ENCODE measurements at places on chromosomes 11 and 22.

GRCh38 chr11:44709966-44710365 lies 16.8 kb upstream of the TSPAN18 start:
- DNase-seq: no peak

- no peak for DNase-seq
These were observed 713.9 kb downstream of the BRD1 start for GRCh38 chr22:49113758-49114157.

GRCh38 chr11:76830639-76831327 lies 29.9 kb upstream of the ACER3 start:
- no peak for DNase-seq

DNA sequence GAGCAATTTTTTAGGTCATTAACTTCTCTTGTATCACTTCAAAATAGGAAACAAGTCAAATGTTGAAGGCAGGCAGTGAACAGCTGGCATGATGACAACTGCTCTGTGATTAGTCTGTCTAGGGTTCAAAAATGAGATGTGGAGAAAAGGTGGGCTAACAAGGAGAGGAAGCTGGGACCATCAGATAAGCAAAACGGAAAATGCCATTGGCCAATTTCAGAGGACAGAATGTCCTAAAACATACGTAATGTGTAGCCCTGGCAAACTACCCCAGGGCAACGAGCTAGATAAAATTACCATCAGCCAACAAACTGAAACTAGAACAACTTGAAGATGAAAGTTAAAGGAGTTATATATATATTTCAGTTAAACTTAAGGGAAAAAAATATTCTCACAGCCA lies 93.2 kb downstream of the RELT start:
- no peak for DNase-seq

- no peak for DNase-seq
These were observed 13.1 kb upstream of the CCDC134 start for GRCh38 chr22:41787331-41787730.

GRCh38 chr22:48737461-48738203 lies 1090.0 kb downstream of the BRD1 start:
- DNase-seq: no peak

DNA sequence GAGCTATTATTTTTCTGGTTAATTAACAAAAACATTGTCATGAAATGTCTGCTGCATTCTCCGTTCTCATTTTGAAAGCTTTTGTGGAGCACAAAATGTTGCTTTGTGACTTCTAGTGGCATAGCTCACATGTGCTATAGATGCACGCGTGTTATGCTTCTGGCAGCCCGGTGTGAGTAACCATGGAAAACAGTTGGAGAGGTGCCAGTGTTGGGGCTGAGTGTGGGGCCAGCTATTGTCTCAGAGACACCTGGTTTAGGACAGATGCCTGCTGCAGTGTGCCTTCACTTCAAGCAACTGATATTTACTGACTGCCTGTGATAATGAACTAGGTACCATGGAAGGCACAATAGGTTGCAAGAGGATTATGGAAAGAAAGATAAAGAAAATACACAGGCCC lies 760.6 kb downstream of the NTM start:
- no peak for DNase-seq

- DNase-seq: no peak
These were observed 72.3 kb downstream of the SHANK2 start for GRCh38 chr11:71179877-71180605.

GRCh38 chr22:26169315-26170111 lies at the start of gene SEZ6L:
Gene SEZ6L (plus strand): TSS chr22:26169462. CDS start chr22:26169670, 208 bp downstream.
- no peak for DNase-seq

GRCh38 chr11:10847960-10848860 lies 9.6 kb downstream of the ZBED5 start:
- DNase-seq: no peak

- DNase-seq: no peak
These were observed 39.7 kb upstream of the CALCA start for GRCh38 chr11:15011776-15012345.

- no peak for DNase-seq
These were observed 55.1 kb downstream of the BTG4 start for GRCh38 chr11:111456859-111457730.

DNA sequence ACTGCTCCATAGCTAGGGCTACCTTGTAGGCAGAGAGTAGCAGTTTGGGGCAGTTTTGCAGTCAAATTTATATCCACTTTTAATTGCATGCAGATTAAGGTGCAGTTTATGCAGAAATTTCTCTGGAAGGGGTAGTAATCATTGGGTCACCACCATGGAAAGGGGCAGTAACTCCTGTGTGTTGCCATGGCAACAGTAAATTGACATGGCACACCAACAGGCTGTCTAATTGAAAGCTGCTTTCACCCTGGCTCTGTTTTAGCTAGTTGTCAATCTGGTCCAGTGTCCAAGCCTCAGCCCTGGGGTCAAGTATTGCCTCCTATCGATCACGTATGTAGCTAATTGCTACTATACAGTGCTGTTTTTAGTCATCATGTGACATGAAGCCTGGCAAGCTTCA lies 786.1 kb upstream of the CNTN5 start:
- no peak for DNase-seq

- DNase-seq: no peak
These were observed 607 bp downstream of the CCDC82 start for GRCh38 chr11:96388891-96389719.

DNA sequence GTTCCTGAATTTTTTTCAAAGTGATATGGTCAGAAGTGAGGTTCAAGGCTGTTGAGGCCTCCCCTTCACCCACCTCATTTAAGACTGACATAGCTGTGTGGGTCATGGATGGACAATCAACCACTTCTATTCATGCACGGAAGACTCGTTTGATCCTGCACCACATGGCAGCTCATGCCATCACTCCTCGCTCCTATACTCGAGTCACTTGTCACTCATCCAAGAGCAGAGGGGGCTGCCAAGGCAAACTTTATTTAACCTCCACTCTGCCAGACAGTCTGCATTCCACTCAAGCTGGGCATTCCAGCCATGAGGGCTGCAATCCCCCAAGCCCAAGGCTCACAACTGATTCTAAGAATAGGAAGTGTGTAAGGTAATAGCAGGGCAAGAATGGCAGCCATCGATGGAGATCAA lies 34.1 kb downstream of the SNX19 start:
- no peak for DNase-seq

DNA sequence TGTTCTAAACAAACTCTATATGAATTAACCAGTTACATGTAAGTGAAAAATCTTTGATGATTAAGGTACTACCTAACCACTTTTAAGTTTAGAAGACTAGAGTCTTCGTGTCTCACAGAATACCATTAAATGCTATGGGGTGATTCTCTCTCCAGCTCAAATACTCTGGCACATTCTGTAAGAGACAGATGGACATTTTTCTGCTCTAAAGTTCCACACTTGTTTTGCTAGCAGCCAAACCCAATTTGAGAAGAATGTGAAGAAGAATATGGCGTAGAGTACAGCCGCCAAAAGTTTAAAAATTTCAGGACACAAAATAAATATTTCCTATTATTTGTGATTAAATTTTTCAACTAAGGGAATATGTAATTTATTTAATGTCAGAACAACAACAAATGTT lies 339.1 kb downstream of the GUCY1A2 start:
- no peak for DNase-seq

DNA sequence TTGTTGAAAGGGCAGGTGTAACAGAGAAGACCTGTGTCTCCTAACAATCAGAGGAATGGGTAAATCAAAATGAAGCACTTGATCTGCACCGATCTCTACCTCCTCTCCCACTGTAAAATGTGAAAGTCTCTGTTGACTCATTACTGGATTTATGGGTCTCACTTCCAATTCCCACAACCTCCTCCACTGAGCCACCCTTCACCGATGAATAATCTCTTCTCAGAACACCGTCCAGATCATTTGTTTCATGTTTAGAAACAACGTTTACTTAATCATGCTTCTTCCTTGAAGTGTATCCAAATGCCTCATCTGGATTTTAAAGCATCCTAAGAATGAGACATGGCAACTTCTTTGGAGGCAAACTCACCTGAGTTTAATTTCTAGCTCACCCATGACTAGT lies 643.6 kb downstream of the ETS1 start:
- DNase-seq: peak; percentile 54

DNA sequence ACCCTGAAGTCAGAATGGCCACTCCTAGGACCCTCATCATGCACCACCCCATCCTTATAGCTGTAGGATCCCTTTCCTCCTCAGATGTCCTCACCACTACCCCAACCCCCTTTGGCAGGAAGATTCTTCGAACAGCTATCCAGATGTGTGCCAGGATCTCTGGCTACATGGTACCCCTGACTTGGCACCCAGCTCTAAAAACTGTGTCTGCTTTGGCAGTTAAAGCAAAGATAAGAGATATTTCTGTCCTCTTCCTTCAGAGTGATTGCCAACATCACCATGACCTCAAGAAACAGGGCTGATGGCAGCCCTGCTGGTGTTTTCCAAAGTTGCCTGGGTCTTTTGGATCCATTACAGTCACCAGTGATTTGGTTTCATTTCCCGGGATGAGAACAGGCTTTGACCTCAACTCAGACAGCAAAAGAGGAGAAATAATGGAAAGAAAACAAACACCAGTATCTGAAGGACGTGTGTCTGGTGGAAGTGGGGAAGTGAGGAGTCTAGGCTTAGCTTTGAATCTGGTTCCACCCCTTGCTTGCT lies 4.3 kb upstream of the NRIP3 start:
- DNase-seq: no peak

DNA sequence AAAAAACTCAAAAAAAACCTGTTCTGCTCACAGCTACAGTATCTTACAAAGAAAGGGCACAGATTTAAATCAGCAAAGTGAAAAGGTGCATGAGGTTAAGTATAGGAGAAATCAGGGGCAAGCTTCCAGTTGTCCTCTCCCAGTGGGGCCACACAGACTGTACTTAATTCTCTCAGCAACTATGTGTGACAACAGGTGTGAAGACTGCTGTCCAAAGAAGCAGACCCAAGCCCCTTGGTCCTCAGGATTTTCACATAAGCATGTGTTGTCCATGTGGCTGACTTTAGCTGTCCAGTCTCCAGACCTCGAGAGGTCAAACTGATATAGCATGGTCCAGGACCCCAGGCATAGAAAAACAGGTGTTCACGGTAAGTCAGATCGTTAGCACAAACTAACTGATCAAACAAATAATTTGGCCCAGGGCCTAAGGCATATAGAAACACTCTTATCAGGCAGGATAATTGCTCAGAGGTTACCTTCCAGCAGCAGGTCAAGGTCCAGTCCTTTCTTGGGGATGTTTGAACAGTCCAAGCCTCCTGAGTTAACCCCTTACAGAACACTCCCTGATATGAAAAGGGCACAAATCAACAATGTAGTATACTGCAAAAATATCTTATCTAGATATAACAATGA lies 21.1 kb upstream of the CSTF3 start:
- no peak for DNase-seq

DNA sequence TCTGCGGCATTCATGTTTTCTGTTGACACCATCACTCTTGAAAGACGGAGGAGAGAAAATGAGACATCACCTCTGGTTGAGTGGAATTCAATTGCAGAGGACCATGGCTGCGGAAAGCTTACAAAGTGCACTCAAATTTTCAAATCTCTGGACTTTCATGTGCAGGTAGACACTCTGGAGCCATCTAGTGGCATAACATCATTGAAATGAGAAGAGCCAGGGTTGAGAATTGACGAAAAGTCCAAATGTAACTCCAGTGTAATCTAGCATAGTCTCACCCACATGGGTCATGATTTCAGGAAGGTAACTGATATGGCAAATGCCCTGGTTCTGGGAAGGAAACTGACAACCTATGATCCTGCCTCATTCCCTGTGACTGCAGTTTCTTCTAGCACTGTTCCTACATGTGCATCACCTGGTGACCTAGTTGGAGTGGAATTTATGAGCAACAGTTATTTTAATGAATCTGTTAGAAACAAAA lies 687.8 kb downstream of the KCNA4 start:
- DNase-seq: no peak

- no peak for DNase-seq
These were observed 96.1 kb downstream of the FDX1 start for GRCh38 chr11:110525883-110526282.

- no peak for DNase-seq
These were observed 7.1 kb upstream of the VSTM5 start for GRCh38 chr11:93857413-93858120.

DNA sequence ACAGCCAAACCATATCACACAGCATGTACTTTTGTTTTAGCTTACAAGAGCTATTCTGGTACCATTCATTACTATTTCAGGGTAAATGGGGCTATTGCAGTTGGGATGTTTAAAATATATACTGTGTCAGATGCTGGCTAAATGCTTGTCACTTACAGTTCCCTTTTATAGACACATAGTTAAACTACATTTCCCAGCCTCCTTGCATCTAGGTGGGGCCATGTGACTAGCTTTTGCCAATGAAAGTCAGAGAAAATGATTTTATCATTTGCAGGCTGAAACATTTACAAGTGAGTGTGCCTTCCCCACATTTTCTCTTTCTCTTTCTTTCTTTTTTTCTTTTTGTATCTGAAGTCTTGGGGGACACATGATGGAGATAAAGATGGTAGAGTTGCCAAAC lies 7.8 kb upstream of the IFTAP start:
- no peak for DNase-seq

DNA sequence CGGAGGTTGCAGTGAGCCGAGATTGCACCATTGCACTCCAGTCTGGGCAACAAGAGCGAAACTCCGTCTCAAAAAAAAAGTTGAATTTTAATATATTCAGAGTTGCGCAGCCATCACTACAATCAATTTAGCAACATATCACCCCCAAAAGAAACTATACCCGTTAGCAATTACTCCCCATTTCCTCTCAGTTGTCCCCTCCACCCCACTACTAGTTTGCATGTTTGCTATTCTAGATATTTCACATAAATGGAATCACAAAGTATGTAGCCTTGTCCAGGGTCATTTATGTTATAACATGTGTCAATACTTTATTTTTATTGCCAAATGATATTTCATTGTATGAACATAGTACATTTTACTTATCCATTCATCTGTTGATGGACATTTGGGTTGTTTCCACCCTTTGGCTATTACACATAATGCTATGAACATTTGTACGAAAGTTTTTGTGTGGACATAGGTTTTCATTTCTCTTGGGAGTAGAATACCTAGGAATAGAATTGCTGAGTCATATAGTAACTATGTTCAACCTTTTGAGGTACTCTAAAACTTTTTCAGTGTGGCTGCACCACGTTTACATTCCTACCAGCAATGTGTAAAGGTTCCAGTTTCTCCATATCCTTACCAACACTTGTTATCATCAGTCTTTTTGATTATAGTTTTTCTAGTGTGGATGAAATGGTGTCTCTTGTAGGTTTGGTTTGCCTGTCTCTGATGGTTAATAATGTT lies 2.2 kb downstream of the ZNF143 start:
- DNase-seq: peak; percentile 20

DNA sequence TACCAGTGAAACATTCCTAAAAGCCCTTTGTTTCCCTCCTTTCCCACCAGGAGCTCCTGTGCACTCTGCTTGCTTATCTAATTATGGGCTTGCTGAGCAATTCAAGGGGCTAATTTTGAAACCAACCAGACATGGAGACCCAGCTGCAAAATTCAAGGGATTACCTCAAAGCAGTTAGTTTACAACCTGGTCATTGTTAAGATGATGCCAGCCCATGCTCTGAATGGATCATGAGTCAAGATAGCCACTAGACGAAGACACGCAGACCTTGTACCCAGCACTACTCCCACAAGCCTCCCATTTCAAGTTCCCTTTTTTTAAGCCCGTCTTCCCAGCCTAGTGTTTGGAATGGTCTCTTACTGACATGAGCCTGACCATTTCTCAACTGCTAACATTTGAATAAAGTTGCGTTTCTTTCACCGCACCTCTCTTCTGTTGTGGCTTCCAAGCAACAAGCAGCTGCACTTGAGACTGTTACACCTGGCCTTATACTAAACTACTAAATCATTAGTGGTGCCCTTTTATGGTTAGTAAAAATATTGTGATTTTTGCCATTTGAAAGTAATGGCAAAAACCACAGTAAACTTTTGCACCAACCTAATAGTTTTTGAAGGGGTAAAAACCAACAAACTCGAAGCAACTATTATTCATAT lies 315.3 kb upstream of the LUZP2 start:
- no peak for DNase-seq

GRCh38 chr11:905952-906351 lies 4.7 kb downstream of the CHID1 start:
- no peak for DNase-seq

Data from activated CD4-positive, alpha-beta T cell treated with anti-CD3 and anti-CD28 coated beads, Interleukin-2, Interleukin-6, amounts not matched to agents 100 ng/mL and 50 ng/mL, durations not matched to agents 16 hours and 8 hours (primary cell).